ENCODE measurements at places on chromosomes 3 and 15.

- no peak for DNase-seq
Measured at GRCh38 chr15:50911621-50912020, 3.1 kb downstream of the AP4E1 start.

DNA sequence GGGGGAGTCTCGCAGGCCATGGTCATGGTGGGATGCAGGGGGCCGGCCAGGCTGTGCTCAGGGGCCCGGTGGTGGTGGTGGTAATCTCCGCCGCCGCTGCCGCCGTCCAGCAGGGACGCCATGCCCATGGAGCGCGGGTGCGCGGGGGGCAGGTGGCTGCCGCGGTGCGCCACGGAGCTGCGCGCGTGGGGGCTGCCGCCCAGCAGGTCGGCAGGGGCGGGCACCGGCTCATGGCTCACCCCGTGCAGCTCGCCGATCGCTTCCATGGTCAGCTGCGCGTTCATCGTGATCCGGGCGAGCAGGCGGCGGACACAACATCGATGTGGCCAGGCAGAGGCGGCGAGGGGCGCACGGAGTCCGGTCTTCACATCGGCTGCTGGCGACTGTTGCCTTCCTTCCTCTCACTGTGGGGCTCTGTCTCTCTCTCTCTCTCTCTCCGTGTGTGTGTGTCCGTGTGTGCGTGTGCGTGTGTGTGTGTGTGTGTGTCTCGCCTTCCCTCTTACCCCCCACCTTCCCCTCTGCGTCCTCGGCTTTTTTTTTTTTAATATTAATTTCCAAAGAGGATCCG is 451 bp downstream of the ONECUT1 start:
- DNase-seq: no peak

DNA sequence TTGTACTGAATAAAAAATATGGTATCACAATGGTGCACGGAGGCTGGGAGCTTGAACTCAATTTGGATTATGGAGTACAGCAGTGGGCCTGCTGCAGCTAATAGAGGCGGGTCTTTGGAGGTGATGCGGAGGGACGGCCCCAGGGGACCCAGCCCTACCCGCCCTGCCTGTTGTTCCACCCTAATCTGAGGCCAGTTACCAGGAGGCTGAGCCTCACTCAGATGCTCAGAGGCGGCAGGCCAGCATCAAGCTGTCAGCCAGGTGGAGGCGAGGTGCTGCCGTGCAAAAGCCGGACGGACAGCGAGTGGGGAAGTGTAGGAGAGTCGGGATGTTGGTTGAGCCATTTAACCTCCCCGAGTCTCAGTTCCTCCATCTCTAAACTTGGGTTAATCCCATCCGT is 218.5 kb upstream of the RGMA start:
- no peak for DNase-seq

DNA sequence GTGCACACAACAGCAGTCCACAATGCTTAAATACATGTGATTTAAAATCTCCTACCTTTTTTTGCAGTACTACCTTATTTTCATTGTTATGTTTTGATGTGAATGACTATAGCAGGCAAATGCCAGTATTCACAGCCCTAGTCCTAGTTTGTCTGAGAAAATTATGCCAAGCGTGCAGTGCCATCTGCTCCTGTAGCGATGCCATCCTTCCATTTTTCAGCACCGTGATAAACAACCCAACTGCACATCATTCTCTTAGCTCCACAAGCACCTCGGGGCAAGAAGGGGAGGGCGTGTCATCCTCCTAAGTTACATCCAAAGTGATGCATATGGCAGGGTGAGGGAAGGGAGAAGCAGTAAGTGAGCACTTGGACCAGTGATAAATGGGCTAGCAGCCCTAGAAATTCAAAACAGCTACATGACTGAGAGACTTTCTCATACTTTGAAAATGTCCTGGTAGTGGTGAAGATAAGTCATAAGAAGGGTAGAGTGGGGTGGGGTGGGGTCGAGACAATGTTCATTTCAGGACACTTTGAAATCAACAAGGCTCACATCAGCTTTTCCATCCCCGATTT is 198.8 kb downstream of the LSAMP start:
- no peak for DNase-seq

DNA sequence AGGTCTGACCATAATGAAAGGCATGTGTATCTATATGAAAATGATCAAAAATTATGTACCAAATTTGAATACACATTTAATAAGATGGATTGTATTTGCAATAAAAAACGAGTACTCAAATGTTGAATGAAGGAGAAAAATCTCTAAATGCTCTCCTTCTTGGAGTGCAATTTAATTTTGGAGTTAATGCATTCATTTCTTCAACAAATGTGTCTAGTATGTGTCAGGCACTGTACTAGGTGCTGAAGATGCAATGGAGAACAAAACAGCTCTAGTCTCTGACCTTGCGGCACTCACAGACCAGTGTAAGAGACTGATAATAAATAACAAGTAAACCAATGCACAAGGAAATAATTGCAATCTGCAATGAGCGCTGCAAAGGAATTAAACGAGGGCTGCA is 28.8 kb downstream of the CA12 start:
- DNase-seq: no peak

DNA sequence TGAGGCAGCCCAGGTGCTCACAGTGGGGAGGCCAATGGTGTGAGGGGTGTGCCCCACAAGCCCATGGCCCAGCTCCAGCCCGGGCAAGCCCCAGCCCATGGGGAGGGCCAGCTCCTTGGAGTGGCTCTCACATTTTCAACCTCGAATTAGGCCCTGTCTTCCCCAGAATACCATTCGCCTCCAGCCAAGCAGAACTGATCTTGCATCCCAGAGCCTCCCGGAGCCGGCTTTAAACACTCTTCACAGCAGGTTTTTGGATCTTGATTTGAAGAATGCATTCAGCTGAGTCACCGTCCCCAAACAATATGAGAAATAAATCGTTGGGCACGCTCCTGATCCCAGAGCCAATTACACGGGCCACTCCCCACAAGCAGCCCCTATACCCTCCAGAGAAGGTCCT is 23.7 kb downstream of the TPRA1 start:
- DNase-seq: no peak

DNA sequence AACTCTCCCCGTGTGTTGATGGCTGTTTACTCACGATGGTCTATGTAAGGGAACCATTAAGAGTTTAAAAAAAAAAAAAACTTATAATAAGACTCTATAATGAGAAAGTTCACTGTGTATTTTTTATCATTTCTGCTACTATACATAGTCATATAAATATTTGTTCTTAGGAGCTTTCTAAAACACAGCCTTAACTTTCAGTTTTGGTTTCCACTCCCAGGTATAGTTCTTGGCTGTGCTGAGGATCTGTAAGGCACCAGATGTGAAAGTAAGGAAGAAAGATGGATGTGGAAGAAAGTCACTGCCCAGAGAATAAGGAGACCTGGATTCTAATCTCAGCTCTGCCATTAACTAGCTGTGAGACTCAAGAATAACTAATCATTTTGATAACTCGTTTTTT is 101.9 kb upstream of the THBS1 start:
- no peak for DNase-seq
